NCI-H345 (cell line): ENCODE measurements at places on chromosomes 3 and 15.

GRCh38 chr3:197031315-197032285 lies 2.0 kb upstream of the MELTF start:
- no peak for DNase-seq

GRCh38 chr3:13174011-13174802 lies 101.0 kb upstream of the IQSEC1 start:
- no peak for DNase-seq

- no peak for DNase-seq
Observed at GRCh38 chr3:112653881-112654300, 12.9 kb upstream of the CCDC80 start.

GRCh38 chr15:41647262-41647661 lies 12.9 kb upstream of the MGA start:
- no peak for DNase-seq

DNA sequence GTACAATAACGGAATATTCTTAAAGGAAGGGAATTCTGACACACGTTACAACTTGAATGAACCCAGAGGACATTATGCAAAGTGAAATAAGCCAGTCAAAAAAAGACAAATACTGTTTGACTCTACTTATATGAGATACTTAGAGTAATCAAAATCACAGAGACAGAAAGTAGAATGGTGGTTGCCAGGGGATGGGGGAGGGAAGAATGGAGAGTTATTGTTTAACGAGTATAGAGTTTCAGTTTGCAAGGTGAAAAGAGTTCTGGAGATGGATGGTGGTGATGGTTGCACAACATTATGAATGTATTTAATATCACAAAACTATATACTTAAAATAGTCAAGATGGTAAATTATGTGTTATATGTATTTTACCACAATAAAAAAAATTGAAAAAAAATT lies 112.9 kb upstream of the ARHGEF3 start:
- no peak for DNase-seq
